Activated gamma-delta T cell treated with Interleukin-2 at 50 U/mL for 16 hours (primary cell): ENCODE measurements at places on chromosomes 5 and 9.

GRCh38 chr5:82849885-82850284, 227.3 kb downstream of the TMEM167A start:
- no peak for DNase-seq

GRCh38 chr5:2270467-2270866, 387.7 kb upstream of the IRX4 start:
- no peak for DNase-seq

- no peak for DNase-seq
Measured at GRCh38 chr5:154049636-154050035, 10.9 kb downstream of the MFAP3 start.

DNA sequence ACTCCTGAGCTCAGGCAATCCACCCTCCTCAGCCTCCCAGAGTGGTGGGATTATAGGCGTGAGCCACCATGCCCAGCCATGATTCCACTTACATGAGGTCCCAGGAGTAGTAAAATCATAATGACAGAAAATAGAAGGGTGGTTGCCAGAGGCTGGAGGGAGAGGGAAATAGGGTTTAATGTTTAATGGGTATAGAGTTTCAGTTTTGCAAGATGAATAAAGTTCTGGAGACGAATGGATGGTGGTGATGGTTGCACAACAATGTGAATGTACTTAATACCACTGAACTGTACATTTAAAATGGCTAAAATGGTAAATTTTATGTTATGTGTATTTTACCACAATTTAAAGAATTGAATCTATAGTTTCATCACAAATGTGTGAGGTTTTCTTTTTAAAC, 146.5 kb upstream of the ABCA1 start:
- DNase-seq: no peak

- DNase-seq: no peak
Measured at GRCh38 chr9:27675354-27675753, 102.1 kb upstream of the C9orf72 start.

DNA sequence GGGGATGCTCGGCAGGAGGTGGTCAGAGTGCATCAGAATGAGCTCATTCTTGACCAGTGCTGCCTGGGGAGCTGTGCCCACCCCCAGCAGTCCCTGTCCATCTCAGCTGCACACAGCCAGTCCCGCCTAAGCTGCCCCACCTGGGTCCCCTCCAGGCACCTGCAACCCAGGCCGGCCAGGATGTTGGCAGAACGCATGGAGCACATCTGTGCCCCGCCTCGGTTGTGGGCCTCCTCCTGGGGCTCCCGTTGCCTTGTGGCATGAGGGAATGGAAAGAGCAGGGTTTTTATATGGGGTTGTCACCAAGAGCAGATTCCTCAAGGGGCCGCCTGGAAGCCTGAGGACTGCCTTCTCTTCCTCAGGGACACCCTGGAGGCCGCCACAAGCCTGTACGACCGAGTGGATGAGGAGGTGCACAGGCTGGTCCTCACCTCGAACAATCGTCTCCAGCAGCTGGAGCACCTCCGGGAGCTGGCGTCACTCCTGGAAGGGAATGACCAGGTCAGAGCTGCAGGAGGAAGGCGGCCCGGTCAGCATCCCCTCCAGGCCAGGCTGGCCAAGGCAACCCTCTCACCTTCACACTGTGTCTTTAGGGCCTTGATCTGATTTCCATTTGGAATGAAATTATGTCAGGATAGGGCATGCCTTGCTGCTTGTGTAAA, 34.8 kb upstream of the LRRC14B start:
- no peak for DNase-seq

DNA sequence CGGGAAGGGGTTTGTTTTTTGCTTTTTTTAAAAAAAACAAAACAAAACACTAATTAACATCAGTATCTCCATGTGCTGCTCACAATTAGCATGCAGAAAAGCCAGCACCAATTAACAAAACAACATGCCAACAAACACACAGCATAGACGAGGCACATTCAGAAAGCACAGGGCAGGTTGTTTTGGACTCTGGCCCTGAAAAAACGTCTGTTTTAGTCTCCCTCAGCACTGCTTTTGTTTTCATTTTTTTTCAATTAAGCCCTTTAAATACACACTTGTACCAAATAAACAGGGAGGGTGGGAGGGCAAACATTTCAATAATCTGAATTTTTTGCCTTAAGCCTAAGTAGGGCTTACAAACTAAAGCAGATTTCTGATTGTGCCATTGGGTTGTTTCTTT, 309.6 kb downstream of the DTWD2 start:
- DNase-seq: no peak

- no peak for DNase-seq
Measured at GRCh38 chr9:97704851-97705250, 7.7 kb upstream of the XPA start.

- no peak for DNase-seq
Measured at GRCh38 chr5:142821034-142821732, 51.0 kb downstream of the ARHGAP26 start.
